Stimulated activated CD8-positive, alpha-beta memory T cell treated with anti-CD3 and anti-CD28 coated beads, Interleukin-4, amount 100 ng/mL, for 1 hour (primary cell): ENCODE measurements at places on chromosomes 11 and 22.

DNA sequence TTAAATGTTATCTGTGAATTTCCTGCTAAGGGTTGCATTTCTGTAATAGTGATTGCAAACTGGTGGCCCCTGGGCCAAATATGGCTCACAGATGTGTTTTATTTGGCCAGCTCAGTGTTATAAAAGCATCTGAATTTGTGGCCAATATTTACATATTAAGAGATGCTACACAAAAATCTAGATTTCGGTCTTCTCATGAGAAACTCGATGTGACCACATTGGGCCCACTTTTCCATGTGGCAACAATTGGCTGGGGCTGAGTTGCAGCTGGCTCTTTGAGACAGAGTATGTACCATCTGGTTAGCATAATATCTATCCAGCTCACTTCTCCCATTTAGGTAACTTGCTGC lies 244.5 kb upstream of the POU2AF2 start:
- DNase-seq = no peak

GRCh38 chr11:83087035-83087434 lies 15.3 kb upstream of the RAB30 start:
- DNase-seq = no peak

DNA sequence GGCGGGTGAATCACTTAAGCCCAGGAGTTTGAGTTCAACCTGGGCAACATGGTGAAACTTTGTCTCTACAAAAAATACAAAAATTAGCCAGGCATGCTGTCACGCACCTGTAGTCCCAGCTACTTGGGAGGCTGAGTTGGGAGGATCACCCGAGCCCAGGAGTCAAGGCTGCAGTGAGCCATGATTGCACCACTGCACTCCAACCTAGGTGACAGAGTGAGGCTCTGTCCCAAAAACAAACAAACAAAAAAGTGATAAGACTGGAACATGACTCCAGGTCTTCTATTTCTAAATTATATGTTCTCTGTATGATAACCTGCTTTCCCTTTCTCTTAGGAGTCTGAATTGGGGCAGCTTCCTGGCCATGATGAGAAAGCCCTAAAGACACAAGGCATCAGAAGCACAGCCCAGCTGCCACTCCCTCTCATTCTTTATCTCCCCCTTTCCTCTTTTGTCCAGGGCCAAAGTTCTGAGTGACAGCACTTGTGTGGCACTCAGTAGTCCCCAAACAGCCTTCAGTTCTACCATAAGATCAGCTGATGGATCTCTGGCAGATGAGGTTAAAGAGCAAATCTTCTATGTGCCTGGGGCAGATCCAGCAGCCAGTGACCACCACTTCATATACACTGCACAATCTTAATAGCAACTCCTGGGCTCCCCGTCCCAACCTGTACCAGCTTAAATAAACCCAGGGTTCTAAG lies 136.0 kb downstream of the C11orf58 start:
- DNase-seq = no peak

DNA sequence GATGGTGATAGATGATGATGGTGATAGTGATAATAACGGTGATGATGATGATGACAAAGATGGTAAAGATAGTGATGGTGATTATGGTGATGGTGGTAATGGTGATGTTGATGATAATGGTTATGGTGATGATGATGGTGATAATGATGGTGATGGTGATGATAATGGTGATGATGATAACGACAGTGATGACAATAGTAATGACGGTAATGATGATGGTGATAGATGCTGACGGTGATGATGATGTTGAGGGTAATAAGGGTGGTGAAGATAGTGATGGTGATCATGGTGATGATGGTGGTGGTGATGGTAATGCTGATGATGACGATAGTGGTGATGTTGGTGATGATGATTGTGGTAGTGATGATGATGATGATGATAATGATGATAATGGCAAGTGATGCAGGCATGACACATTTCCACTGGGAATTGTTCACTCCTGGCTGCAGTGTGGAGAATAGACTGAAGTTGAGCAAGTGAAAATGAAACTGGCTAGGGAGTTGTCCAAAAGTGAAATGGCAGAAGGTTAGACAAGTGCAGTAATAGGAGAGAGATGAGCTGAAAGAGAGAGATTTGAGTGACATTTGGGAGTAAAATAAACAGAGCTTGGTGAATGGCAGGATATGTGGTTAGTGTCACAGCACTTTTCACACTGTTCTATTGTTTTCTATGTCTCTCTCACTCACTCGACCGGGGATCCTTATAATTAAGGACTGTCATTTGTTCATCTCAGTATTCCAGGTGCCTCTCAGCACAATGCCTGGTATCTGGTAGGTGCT lies 992.5 kb downstream of the OPCML start:
- DNase-seq = no peak

- no peak for DNase-seq
Observed at GRCh38 chr11:111944651-111945051, 7.5 kb downstream of the DIXDC1 start.

- no peak for DNase-seq
Observed at GRCh38 chr11:12932485-12932884, 76.6 kb upstream of the RASSF10 start.

DNA sequence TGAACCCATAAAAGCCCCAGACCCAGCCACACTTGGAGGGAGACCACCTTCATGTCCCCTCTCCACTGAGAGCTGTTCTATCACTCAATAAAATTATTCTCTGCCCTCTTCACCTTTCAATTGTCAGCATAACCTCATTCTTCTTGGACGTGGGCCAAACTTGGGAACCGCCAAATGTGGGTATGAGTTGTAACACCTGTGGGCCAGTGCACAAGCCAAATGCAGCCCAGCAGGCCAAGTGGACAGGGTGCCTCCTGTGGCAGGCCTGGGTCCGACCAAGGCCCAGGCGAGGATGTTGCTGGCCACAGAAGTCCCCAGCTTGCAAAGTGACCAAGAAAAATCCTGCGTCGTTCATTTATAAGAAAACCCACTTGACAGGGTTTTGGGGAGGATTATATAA lies 621.2 kb downstream of the METTL15 start:
- DNase-seq = no peak

DNA sequence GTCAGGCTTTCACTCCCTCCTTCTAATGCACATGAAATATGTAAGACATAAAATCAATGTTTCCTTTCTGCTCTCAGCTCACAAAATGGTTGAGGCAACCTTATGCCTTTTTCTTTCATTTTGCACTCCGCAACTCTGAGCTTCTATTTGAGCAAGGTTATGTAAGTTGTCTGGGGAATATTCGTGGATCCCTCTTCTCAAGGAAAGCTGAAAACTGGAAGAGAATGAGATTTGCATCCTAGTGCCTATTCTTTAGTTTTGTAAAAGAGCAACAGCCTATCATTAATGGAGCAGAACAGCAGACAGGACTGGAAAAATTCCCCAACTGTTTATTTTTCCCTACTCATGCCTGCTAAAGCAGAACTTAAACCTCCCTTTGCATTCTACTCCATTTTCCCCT lies 141.7 kb downstream of the FAM76B start:
- DNase-seq = no peak

GRCh38 chr22:39556970-39557841 lies 13.3 kb upstream of the CACNA1I start:
- no peak for DNase-seq

DNA sequence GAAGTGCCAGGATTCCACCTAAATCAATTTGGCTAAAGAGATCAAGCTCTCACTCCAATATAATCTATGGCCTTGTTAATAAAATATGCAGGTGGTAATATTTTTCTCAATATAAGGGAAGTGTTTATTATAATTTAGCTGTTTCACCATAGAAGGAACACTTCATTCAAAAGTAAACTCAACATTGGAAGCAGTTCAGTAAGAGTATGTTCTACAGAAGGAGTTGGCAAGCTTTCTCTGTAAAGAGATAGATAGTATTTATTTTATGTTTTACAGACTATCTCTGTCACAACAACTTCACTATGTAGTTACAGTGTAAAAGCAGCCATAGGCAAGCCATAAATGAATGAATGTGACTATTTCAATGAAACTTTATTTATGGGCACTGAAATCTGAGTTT lies 313.6 kb upstream of the ANO3 start:
- no peak for DNase-seq

DNA sequence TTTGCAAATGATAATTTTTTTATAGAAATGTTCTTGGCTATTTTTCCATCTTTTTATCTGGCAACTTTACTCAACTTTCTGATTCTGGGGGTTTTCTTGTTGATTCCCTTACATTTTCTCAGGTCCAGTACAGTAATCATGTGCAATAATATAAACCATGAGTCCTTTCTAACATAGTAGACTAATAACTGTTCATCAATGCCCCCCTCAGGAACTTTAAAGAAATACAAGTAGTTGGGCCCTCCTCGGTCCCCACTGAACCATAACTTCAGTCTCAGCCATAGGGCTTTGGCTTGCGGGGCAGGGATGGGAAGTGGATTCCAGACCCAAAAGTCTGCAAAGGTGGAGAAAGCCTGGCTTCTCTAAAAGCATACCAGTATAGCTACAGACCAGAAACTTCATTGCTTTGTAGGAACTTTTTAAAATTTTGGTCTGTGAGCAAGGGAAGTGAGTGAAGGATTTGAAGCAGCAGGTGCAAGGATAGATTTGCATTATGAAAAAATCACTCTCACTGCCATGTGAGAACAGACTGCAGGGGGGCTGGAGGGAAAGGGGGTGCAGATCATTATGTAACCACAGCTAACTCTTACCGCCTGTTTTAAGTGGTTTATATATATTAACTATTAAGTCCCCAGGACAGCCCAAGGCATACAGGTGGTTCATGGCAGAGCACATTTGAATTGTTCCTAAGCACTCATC lies 10.4 kb upstream of the TUB start:
- DNase-seq = no peak

DNA sequence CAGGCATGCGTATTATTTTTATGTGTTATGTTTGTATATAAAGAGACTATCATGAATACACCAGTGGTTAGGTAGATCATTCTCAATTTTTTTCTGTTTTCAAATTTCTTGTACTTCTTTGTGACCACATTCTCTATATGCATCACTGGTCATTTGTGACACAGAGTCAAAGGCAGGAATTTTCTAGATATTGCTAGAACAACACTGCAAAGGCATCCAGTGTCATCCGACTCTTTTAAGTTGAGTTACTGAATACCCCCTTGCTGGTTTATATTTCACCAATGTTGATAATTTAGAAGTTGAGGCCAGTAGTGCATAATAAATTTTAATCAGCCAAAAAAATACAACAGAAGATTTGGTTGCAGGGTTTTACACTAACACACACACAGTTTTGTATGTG lies 351.8 kb downstream of the CASP12 start:
- DNase-seq = no peak

DNA sequence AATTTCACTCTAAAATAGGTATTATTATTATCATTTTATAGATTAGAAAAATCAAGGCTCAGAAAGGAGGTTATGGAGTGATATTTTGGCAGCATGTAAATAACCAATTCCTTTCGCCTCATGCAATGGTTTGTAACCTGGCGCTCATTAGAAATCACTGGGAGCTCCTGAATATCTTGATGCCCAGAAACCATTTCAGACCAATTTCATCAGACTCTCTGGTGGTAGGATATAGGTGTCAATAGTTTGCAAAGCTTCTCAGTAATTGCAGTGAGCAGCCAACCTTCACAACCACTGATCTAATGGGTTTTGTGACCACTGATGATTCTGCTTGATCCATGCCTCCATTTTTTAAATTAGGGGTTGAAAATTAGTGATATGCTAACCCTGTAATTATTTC lies 57.8 kb upstream of the ZC3H12C start:
- no peak for DNase-seq

GRCh38 chr11:75100314-75100713 lies 3.6 kb upstream of the OR2AT4 start:
- DNase-seq = no peak

- DNase-seq = peak; percentile 10
Observed at GRCh38 chr11:122981388-122982264, at the start of gene BSX. TSS of gene BSX (minus strand) at chr11:122981834. CDS start at chr11:122981671, 163 bp downstream.

DNA sequence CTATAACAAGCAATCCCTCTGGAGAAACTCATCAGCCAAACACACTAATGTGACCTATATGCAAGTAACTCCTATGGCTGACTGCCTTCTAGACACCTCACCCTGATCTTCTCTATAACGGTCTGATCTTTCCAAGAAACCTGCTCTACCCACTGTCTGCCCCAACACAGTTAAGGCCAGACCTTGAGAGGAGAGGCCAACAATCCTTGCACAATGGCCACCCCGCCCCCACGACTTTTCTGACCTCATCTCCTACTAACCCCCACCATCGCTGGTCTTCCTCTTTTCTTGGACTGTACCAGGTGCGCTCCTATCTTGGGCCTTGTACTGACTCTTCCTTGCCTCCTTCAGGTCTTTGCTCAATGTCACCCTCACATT lies 12.5 kb downstream of the HIRA start:
- DNase-seq = no peak

DNA sequence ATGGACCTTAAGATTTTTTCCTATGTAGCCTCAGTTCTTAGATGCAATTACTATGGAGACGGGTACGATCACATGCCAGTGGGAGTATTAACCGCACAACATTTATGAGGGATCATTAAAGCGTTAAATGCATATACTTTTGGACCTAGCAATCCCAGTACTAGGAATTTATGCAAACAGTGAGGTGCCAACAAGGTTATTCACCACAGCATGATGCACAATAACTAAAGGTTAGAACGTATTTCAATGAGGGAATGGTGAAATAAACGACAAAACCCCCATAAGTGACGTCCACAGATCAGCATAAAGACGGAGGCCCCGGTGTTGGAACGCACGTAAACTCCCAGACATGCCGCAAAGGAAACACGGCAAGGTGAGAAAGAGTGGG lies 539 bp downstream of the SIRT3 start:
- DNase-seq = peak; percentile 35

DNA sequence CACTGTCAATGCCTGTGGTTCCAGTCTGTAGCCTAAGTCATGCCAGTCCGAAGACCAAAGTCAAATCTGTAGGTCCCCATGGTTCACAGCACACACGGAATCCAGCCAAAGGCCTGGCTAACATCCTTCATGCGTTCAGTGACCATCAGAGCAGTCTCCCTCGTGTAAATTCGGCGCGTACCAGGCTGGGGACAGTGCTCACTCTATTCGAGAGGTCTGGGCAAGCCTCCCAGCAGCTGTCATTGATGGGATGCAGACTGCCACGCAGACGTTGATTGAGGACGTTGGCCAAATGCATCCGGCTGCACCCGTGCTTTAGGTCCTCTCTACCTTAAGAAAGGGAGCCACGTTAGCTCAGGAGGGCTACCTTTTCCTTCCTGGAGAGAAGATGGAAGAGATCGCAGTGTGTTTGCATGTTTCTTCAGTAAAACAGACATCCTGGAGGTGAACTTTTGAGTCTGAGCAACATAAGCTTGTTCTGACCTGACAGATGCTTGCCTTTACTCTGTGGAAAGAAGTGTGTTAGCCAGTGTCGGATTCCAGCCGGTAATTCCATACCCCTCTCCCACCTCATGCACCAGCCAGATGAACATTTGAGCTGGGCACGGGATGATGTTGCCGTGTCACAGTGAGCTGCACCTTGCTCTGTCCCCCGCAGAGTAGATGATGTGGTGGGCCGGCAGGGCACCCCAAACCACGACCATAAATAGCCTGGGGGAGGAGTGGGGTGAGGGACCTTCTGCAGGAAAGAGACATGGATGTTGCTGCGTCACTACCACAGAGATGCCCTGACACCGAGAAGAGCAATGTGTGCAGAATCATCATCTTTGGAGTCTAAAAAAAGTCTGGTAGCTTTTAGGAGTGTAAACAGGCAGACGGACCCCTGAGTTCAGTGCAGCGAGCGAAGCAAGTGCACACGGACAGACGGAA lies 12.2 kb downstream of the CTTN start:
- no peak for DNase-seq
